ENCODE measurements at places on chromosomes 7 and 10. TPM values are rescaled to one million over a fixed set of nuclear protein-coding genes. Genes with fewer than 3 reads are reported as not detected.
A peak's percentile ranks its signal among the peaks of the same experiment; 100 is the strongest.

- no peak for DNase-seq
- no peak overlapping the region for H3K4me3 ChIP-seq
- no peak overlapping the region for H3K27ac ChIP-seq
- no peaks in the 10 kb centered on the region for H3K27me3 ChIP-seq
Measured at GRCh38 chr7:47710201-47710935, 128.5 kb upstream of the TNS3 start.

HMX3 gene
- total RNA-seq = not detected

GRCh38 chr10:102111276-102111675 is 8.9 kb downstream of the LDB1 start:
- no peak for DNase-seq
- H3K36me3 ChIP-seq = peaks cover 47% of the 10 kb centered on the region
- H3K4me1 ChIP-seq = peaks cover 49% of the 10 kb centered on the region
- H3K27ac ChIP-seq = no peak overlapping the region
- no peaks in the 10 kb centered on the region for H3K27me3 ChIP-seq
- no peak overlapping the region for H3K4me3 ChIP-seq

DNA sequence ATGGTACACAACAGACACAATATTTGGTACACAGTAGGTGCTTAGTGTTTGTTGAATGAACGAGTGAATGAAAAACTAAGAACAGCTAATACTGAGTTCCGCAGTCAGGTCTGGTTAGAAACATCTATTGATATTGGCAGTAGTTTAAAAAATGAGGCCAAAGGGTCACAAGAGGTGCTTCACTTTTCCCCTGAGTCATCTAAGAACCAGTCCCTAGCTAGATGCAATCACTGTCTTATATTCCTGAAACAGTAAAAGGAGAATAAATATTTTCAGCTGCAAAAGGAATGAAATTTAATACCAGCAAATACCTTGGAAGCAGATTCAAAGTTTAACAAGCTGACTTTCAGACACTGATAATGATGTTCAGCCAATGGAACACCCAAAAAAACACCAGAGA is 54.5 kb downstream of the SCRN1 start:
- no peaks in the 10 kb centered on the region for H3K27me3 ChIP-seq
- DNase-seq = no peak
- peaks cover 76% of the 10 kb centered on the region for H3K36me3 ChIP-seq

DNA sequence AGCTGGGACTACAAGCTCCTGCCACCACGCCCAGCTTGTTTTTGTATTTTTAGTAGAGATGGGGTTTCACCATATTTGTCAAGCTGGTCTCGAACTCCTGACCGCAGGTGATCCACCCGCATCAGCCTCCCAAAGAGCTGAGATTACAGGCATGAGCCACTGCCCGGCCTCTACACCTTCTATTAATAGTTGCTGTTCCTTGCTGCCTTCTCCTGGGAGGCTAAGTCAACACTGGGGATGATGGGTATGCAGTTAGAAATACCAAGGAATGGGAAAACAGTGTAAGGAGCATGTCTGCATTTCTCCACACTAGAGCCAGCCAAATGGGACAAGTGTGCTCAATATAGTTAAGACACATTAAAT is 97.3 kb upstream of the PDLIM1 start:
- H3K4me3 ChIP-seq = no peak overlapping the region
- peaks cover 68% of the 10 kb centered on the region for H3K36me3 ChIP-seq
- no peaks in the 10 kb centered on the region for H3K27me3 ChIP-seq
- peaks cover 99% of the 10 kb centered on the region for H3K4me1 ChIP-seq
- no peak for DNase-seq

GRCh38 chr7:82616059-82616728 is 172.6 kb upstream of the CACNA2D1 start:
- no peak for DNase-seq
- no peaks in the 10 kb centered on the region for H3K4me1 ChIP-seq
- no peak overlapping the region for H3K27ac ChIP-seq
- H3K36me3 ChIP-seq = no peaks in the 10 kb centered on the region
- no peaks in the 10 kb centered on the region for H3K27me3 ChIP-seq

DNA sequence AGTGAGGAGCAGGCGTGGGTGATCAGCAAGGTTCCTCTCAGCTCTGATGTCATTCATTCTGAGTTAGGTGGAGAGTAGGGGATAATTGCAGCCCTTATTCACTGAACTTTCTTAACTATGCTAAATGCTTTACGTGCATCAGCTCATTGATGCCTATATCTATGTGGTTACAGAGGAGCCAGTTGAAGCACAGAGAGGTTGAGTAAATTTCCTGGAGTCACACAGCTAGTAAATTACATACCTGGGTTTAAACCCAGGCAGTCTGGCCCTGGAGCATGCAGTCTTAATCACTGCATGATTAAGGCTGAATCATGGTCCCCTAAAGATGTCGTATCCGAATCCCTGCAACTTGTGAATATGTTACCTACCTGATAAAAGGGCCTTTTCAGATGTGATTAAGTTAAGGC is 99.6 kb downstream of the GRK5 start:
- no peak overlapping the region for H3K4me3 ChIP-seq
- H3K27ac ChIP-seq = peak overlapping the region; percentile 83
- H3K4me1 ChIP-seq = peaks cover 96% of the 10 kb centered on the region
- no peak for DNase-seq

GPC2 gene
- 0.58 TPM for total RNA-seq

GRCh38 chr10:71825217-71825616 is 25.8 kb downstream of the PSAP start:
- H3K4me1 ChIP-seq = no peaks in the 10 kb centered on the region
- no peak overlapping the region for H3K4me3 ChIP-seq
- DNase-seq = no peak
- no peaks in the 10 kb centered on the region for H3K27me3 ChIP-seq

TMEM176B gene
- total RNA-seq = 51.6 TPM

DNA sequence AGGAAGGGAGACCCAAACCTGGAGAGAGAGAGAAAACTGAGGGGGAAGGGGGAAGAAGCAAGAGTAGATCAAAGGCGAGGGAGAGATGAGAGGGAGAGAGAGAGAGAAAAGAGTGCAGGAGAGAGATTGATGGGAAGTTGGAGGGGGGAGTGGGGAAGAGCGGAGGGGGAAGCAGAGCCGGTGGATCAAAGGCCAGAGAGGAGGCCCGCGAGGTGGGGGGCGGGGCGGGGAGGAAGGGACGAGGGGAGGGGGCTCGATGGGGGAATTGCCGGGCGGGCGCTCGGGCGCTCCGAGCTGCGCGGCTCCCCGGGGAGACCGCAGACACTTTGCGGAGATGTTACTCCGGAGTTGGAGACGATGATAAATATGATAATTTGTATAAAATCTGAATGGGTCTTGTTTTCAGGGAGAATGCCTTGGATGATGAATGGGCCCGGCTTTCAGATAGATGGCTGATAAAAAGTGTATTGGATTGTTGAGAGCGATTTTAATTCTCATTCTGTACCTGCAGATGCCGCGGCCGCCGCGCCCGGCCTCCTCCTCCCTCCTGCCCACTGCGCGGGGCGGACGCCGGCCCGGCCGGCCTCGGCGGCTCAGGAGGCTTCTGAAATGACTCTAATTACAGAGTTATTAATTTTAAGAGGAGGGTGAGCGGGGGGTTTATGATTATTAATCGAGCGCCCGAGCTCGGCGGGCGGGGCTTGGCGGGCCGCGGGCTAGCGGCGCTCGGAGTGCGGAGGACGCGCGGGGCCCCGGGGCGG is 21.4 kb upstream of the PAX2 start:
- H3K4me3 ChIP-seq = peak overlapping the region; percentile 24
- no peak overlapping the region for H3K27ac ChIP-seq
- no peaks in the 10 kb centered on the region for H3K36me3 ChIP-seq
- H3K4me1 ChIP-seq = peaks cover 13% of the 10 kb centered on the region
- DNase-seq = no peak
- peaks cover 26% of the 10 kb centered on the region for H3K27me3 ChIP-seq

BICC1 gene
- total RNA-seq = 19.1 TPM

DNA sequence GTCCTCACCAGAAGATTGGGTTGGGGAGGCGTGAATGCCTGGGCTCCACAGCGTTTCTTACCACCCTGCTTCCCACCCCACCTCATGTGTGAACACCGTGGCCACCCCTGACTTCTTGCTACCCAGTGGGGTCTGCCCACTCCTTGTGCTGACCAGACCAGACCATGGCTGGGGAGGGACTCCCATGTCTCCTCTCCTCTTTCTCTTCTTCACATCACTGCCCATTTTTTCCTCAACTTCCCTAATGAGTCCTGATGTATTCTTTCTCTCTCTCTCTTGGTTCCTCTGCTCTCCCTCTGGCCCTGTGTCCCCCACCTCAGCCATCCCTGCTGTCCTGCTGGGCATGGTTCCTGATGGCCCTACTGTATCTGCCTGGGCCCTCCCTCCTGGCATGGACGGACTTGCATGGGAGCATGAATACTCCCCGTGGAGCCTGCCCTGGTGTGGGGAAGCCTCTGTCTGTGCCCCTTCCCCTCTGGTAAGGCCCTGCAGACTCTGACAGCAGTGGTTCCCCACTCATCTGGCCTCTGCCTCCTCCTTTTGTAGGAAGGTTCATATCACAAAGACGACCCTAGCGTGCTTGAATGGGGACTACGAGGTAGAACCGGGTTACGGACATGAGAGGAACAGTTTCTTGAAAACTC is 85.5 kb downstream of the ADCY1 start:
- H3K36me3 ChIP-seq = no peaks in the 10 kb centered on the region
- H3K27ac ChIP-seq = no peak overlapping the region
- no peak overlapping the region for H3K4me3 ChIP-seq
- H3K4me1 ChIP-seq = no peaks in the 10 kb centered on the region
- DNase-seq = peak; percentile 47
- H3K27me3 ChIP-seq = no peaks in the 10 kb centered on the region

DNA sequence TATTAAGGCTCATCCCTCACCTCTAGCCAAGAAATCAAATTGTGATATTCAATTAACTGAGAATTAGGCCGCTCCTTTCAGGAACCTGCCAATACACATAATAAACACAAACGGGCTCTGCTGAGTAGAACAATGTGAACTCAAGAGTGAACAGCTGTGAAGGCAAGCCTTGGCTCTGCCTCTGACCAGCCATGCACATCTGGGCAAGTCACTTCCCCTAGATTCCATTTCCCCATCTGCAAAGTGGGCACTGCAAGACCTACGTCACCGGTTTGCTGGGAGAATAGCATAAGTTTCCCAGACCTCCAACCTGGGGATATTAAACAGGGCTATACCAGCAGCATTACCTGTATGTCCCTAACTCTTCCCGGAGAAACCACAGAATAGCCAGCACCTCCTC is 355.2 kb downstream of the TNS3 start:
- no peaks in the 10 kb centered on the region for H3K4me1 ChIP-seq
- no peak overlapping the region for H3K4me3 ChIP-seq
- H3K27ac ChIP-seq = no peak overlapping the region
- no peaks in the 10 kb centered on the region for H3K27me3 ChIP-seq
- peak; percentile 80 for DNase-seq

DNA sequence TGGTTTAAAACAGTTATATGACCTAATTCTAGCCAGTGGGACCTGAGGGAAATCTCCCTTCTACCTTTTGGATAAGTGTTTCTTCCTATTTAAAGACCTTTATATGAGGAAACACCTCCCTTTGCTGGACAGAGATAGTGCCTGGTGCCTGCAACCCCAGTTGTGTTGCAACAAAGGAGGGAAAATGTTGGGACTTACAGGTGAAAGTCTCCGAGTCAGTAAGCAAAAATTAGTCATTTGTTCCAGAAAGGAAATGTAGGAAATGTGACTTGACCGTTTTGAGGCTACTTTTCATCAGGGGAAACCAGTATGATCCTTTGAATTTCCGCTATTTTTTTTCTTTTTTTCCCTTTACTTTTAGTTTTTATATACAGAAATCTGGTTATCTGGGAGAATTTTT is 165.5 kb downstream of the DKK1 start:
- H3K4me1 ChIP-seq = no peaks in the 10 kb centered on the region
- H3K36me3 ChIP-seq = no peaks in the 10 kb centered on the region
- H3K4me3 ChIP-seq = no peak overlapping the region
- H3K27ac ChIP-seq = no peak overlapping the region
- no peak for DNase-seq

DNA sequence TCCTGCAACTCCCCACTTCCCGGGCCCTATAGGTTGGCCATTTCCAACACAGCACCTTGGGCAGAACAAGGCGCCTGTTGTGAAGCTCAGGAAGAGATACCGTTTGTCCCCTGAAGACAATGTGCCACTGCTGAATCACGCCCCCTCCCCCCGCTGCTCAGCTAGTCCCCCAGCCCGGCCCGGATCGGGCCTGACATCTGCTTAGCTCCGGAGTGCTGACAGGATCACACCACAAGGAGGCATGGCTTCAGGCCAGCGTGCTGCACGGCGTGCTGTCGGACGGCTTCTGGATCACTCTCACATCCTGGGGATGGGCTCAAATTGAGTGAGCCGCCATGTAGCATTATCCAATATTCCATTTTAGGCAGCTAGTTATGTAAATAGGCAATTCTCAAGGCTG is 62.1 kb upstream of the EFCAB10 start:
- no peaks in the 10 kb centered on the region for H3K27me3 ChIP-seq
- H3K4me1 ChIP-seq = peaks cover 2% of the 10 kb centered on the region
- H3K4me3 ChIP-seq = no peak overlapping the region
- H3K36me3 ChIP-seq = peaks cover 38% of the 10 kb centered on the region
- no peak overlapping the region for H3K27ac ChIP-seq

- H3K27me3 ChIP-seq = no peaks in the 10 kb centered on the region
- H3K4me1 ChIP-seq = no peaks in the 10 kb centered on the region
- no peak overlapping the region for H3K27ac ChIP-seq
- no peak overlapping the region for H3K4me3 ChIP-seq
Measured at GRCh38 chr7:29173458-29173857, 21.1 kb upstream of the CHN2 start.

DNA sequence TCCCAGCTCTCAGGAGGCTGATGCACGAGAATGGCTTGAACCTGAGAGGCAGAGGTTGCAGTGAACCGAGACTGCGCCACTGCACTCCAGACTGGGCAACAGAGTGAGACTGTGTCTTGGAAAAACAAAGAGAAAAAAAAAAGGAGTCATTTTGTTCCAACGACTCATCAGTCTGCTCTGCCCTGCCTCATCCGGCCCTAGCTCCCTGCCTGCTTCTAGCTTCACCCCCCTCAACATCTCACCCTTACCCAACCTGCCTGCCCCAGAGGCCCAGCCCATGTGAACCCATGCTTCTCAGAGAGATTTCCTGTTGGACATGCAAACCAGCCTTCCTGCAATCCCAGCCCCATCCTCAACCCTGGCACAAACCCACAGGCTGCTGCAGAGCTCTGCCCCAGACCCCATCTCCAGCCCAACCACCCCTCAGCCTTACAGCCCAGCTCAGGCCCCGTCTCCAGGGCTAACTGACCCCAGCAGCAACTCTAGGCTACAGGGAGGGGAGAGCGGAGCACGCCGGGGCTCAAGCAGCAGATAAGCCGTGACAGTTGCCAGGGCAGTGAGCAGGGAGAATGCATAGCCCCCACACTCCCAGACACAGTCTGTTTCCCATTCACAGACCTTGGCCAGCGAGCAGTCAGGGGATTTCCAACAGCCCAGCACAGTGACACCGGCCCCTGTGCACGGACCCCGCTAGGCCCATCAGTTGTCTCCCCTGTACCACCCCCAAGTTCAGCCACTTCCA is 86.0 kb upstream of the KCTD7 start:
- H3K4me1 ChIP-seq = no peaks in the 10 kb centered on the region
- H3K27ac ChIP-seq = no peak overlapping the region
- H3K27me3 ChIP-seq = no peaks in the 10 kb centered on the region
- DNase-seq = no peak
- H3K36me3 ChIP-seq = peaks cover 55% of the 10 kb centered on the region

Data from esophagus muscularis mucosa (tissue), 4 donors.